ENCODE measurements at places on chromosomes 12 and 14. TPM values are rescaled to one million over a fixed set of nuclear protein-coding genes. Genes with fewer than 3 reads are reported as not detected.

GRCh38 chr12:72270246-72270645 is 1.9 kb upstream of the TRHDE start:
- no peak for DNase-seq

The GZMB gene
- total RNA-seq: 0.94 TPM

GRCh38 chr12:109888179-109889020 is 8.1 kb upstream of the GLTP start:
- DNase-seq: no peak

The GALNT16 gene
- 1.6 TPM for total RNA-seq

GRCh38 chr14:94173471-94173884 is 644 bp upstream of the PPP4R4 start:
- DNase-seq: no peak

GRCh38 chr12:1559676-1560091 is 34.7 kb downstream of the FBXL14 start:
- DNase-seq: no peak

GRCh38 chr14:80428671-80429070 is 217.4 kb upstream of the DIO2 start:
- DNase-seq: no peak

The CBLN3 gene
- 2.2 TPM for total RNA-seq

The KRT85 gene
- not detected for total RNA-seq

DNA sequence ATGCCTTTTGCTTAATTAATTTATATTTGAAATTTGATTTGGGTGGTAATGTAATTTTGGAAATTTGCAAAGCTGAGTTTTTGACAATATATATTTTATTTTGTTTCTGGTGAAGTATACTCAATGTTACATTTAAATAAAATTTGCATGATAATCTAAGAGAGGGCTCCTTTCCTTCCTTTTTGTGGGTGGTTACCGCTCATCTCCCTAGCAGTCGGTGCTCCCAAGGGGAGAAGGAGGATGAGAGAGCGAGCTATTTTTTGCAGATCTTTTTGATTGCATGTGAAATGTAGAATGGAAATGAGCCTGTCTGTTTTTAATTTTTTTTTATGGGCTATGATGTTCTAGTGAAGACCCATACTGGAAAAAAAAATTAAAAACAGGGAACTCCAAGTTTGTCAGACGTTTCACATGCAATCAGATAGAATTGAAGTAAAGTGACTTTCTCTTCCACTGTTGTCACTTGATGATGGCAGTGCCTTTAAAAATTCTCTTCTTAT is 39.8 kb downstream of the MSRB3 start:
- DNase-seq: no peak

GRCh38 chr14:22515929-22516328 is 73.1 kb downstream of the DAD1 start:
- no peak for DNase-seq

DNA sequence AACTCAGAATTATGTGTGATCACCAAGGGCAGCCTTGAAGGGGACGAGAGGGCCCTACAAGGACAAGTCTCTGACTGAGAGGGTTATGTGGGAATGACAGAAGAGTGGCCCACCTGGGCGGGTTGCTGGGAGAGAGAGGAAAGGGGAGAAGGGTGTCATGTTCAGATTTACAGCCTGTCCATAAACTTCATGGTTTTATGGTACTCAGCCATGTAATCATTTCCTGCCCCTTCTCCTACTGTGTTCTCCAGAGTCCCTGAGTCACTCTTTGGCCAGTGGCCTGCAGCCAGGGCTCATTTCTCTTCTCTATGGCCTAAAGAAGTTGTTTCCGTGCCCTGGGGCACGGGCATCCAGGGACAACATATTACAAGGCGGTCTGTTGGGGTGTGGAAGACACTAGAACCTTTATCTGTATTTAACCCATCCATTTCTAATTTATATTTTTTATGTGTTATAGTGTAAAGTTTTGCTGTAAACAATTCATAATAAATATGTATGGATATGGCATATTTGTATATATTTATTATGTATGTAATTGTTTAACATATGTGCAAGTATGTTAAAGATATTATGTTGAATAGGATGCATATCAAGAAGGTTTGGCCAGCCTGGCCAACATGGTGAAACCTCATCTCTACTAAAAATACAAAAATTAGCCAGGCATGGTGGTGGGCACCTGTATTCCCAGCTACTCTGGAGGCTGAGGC is 26.9 kb downstream of the DDX47 start:
- DNase-seq: peak; percentile 69

- no peak for DNase-seq
Measured at GRCh38 chr12:57224973-57225679, 4.4 kb upstream of the SHMT2 start.

The RIPK3 gene
- 22.4 TPM for total RNA-seq

The GDF3 gene
- not detected for total RNA-seq

DNA sequence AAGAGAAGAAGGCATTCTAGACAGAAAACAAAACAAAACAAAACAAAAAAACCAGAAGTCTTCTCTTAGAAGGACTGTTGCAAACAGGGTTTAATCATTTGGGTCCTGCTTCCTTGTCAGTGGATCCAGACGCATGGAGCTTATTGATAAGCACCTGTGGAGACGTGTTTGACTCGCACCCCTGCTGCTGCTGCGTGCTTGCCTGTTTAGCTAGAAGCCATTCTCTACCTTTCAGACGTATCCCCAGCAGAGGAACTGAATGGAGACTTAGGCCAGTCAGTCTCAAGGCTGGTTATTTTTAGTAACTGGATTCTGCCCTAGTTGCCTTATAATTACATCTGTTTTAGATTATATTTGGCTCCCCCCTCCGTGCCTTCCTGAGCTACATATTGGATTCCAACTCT is 186.1 kb upstream of the EEA1 start:
- DNase-seq: no peak
